ENCODE measurements at places on chromosomes 4 and X.

DNA sequence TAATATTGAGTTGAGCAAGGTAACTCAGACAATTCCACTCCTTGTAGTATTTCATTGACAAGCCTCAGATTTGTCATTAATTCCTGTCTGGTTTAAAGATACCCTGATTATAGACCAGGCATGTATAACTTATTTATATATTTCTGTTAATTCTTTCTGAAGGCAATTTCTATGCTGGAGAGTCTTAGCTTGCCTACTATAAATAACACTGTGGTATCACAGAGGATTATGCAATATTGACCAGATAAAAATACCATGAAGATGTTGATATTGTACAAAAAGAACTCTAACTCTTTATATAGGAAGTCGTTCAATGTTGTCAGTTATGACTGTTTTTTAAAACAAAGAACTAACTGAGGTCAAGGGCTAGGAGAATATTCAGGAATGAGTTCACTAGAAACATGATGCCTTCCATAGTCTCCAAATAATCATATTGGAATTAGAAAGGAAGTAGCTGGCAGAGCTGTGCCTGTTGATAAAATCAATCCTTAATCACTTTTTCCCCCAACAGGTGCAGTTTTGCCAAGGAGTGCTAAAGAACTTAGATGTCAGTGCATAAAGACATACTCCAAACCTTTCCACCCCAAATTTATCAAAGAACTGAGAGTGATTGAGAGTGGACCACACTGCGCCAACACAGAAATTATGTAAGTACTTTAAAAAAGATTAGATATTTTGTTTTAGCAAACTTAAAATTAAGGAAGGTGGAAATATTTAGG, 821 bp downstream of the CXCL8 start:
- DNase-seq: no peak

DNA sequence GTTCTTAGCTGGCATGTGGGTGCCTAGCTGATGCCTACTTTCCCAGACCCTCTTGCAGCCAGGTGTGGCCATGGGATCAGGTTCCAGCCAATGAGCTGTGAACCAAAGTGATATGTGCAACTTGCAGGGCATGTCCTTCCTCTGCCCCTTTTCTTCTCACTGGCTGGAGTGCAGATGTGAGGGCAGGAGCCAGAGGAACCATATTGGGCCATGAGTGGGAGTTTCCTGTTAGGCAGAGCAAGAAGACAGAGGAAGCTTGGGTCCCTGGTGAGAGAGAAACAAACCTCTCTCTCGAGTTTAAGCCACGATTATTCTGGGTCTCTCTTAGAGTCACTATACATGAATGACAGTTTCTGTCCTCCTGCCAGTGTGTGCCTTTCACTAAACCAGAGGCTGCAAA, 120.4 kb upstream of the STX18 start:
- no peak for DNase-seq

DNA sequence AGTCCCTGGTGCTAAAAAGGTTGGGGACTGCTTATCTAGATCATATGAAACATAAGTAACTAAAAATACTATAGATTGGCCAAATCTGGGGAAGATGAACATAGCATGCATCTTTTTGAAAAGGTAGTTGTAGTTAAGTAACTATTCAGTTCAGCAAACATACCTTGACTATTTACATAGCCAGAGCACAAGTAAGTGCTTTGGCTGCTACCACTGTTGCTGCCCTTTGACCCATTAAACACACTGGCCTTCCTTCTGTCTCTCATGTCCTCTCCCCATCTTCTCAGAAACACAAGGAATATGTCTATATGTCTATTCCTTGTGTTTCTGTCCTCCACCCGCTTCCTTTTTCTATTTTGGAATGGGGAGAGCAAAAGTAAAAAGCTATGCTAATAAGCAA, 87.9 kb upstream of the SPRY1 start:
- no peak for DNase-seq

DNA sequence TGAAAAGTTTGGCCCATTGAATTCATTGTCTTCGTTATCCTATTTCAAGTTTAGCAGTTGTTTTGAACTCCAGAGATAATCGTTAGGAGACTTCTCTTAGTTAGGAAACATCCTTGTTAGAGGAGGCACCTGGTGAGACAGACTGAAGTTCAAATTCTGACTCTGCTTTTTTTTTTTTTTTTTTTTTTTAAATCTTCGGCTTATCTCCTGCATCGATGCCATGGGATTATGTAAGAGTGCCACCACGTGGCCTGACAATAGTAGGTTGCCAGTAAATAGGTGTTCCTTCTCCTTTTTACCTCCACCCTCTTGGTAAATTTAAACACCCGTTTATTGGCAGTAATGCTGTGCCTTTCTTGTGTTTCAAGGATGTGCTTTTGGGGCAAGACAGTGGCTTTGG, 149.3 kb downstream of the SOWAHB start:
- peak; percentile 30 for DNase-seq

GRCh38 chrX:133229361-133229760, 11.2 kb upstream of the TFDP3 start:
- DNase-seq: peak; percentile 93

GRCh38 chrX:29107231-29107630, 520.0 kb downstream of the IL1RAPL1 start:
- no peak for DNase-seq

- peak; percentile 47 for DNase-seq
These were observed 90.1 kb downstream of the IRF2 start for GRCh38 chr4:184384056-184384809.

DNA sequence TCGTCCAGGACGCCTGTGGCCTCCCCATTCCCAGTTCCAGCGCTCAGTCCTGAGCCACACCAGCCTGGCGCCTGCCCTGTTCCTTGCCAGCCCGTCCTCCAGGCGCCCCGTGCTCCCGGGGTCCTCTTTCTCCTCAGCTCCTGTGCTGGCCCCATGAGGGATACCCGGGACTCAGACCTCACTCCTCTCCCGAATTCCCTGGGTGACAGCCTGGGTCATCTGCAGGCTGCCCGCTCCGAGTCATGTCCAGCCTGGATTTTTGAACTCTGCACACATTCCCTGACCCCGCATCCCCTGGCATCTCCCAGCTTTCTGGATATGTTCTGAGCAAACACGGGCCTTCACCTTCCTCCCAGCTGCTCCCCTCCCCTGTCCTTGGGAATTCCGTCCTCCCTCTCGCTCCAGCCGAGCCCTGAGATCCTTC, 14.9 kb upstream of the ADD1 start:
- no peak for DNase-seq

DNA sequence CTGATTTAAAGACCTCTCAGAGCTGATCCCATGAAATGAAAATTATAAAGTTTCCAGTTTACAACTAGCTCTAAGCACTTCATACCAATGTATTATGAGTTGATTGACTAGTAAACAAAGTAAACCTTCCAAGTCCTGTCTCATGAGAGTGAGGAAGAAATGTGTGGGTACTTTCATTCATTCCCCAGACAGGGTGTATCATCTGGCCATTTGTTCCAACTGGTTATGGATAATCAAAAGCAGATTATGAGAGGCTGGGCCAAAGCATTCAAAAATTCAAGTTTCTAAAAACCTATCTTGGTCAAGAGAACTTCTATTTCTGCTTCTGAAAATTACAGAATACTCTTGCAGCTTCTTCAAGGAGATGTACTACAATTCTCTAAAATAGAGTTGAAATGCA, 193.3 kb upstream of the RASGEF1B start:
- no peak for DNase-seq

DNA sequence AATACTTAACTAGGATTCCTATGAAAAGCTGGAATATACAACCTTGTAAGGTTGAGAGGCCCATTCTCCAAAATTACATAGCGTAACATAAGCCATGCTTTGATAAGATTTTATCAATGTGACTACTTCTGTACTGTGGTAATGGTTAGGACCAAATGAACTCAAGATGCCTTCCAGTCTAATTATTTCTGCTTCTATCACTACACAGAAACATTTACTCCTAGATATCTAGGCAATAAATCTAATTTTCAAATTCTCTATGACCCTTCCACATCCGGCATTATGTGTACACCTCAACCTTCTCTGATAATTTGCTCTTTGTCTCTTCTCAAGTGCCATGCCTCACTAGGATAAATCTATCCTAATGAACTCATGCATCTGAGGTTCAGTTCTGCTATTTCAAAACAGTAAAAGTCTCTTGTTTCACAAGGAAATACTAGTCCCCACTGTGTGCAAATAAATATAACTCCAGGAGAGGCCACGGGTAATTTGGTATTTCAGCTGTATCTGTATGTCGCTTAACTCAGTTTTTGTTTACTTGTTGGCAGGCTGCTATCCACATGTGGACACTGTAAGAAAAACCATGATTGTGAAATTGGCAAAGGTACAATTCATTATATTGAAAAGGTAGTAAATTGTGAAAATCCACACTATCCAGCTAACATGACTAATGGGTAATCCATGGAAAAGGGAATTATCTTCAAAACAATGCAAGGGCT, 93.3 kb downstream of the PRDM5 start:
- DNase-seq: no peak

- peak; percentile 51 for DNase-seq
These were observed 319.6 kb upstream of the HS3ST1 start for GRCh38 chr4:11748164-11748872.

- DNase-seq: no peak
These were observed 141.0 kb downstream of the MAB21L2 start for GRCh38 chr4:150722908-150723362.

- DNase-seq: no peak
These were observed 115.7 kb upstream of the PJA1 start for GRCh38 chrX:69280933-69281332.

GRCh38 chrX:15605226-15605625, 4.5 kb upstream of the ACE2 start:
- no peak for DNase-seq

DNA sequence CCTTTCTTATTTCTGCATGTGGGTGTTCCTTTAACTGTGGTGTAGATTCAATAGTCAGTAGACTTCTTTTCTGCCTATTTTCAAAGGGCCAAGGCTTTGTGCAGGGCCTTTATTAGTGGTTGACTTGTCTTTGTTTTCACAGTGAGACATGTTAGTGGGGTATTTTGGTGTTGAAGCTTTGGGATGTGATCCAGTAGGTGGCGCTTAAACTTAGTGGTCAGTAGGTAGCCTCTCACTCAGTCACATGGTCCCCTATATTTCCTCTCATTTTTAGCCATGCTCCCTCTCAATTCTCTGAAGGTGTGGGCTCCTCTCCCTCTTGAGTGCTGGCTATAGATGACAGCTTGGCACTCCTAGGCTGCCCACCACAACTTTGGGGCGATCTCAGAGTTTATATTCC, 23.4 kb upstream of the SLC10A7 start:
- DNase-seq: peak; percentile 4

- DNase-seq: no peak
These were observed 3.0 kb downstream of the RPL10 start for GRCh38 chrX:154401045-154401799.

GRCh38 chrX:9597361-9598035, 132.6 kb downstream of the TBL1X start:
- no peak for DNase-seq

DNA sequence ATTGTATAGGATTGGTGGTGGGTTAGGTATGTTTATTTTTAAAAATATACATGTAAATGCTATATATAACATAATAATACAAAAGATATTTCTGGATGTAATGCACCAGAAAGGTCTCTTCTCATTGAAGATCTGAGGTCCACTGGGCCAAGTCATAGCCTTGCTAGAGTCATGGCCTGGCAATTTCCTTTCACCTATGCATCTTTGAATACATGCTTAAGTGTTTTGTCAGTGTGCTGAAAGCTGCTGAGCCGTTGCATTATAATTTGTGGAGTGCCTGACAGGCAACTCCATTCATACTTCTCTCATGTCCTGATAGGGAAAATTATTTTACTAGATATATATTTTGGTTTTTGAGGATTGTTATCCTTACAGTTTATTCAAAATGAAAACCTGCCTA, 410.2 kb upstream of the CT83 start:
- no peak for DNase-seq

- no peak for DNase-seq
These were observed 88.6 kb downstream of the SLC9A7 start for GRCh38 chrX:46670316-46670715.

DNA sequence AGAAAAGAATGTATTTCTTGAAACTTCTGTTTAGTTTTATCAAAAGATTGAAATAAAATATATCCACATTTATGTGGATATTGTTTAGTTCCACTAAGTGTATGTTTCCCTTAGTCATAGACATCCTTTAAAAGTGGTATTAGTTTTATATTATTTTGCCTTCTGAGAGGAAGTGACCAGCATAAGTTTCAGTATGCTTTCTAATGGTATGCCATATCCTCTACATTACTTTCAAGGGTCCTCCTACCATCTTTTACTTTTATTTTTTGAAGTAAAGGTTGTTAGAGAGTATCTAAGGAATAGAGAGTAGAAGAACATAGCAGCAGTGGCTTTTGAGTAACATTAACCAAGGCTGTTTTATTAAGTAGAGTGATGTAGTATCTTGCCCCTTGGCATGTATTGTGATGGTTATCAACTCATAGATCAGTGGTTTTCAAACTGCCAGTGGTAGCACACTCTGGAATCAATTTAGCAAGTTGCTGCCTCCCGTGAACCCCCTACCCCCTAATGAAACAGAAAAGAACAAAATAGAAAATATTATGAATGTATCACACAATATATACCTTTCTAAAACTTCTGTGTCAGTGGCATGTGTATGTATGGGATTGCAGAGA, 44.8 kb downstream of the RBPJ start:
- DNase-seq: no peak

GRCh38 chrX:70921709-70922352, 9.1 kb downstream of the SLC7A3 start:
- DNase-seq: no peak

DNA sequence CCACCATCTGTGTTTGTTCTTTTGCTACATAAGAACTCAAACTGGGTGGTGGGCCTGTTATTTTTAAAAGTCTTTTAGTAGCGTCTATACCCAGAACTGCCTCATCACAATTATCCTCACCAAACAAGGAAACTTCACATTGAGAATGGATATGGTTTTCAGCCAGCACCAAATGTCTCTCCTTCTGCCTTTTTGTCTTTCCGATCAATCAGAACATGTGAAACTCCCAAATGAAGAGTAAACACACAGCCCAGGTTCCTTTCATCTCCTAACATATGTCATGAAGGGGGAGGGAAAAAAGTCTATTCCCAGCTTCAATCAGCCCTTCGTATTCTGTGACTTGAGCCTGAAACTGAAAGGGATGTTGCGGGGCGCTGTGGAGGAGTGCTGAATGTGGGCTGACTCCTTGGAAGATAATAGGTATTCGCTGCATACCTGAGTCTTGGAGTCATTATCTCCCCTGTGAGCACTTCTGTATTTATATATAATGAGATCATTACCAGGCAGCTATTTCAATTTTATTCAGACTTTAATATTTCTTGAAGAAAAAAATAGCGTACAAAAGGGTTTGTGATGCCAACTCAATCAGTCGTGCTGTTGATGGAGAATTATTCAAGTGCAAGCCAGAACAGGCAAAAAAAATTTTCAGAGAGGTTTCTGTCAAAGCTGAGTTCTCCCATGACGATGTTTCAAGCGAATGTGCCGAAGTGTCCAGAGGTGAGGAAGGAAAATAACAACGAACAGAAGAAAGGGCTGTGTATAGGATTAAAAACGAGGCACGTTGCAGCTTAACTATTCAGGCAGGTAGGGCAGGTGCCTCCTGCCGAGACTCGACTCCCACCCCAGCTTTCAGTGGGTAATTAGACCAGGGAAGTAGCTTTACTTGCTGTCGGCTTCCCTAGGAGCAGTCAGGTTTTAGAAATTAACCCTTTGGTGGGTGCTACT, 163.9 kb upstream of the NOCT start:
- no peak for DNase-seq

GRCh38 chrX:129959493-129959832, 23.0 kb upstream of the BCORL1 start:
- DNase-seq: no peak

Data from SW480 (cell line).